ENCODE measurements at places on chromosomes 2 and 18.

- DNase-seq: no peak
Measured at GRCh38 chr2:71715241-71715750, 261.9 kb downstream of the DYSF start.

GRCh38 chr2:166081131-166081632, 46.6 kb downstream of the SCN1A start:
- DNase-seq: no peak

DNA sequence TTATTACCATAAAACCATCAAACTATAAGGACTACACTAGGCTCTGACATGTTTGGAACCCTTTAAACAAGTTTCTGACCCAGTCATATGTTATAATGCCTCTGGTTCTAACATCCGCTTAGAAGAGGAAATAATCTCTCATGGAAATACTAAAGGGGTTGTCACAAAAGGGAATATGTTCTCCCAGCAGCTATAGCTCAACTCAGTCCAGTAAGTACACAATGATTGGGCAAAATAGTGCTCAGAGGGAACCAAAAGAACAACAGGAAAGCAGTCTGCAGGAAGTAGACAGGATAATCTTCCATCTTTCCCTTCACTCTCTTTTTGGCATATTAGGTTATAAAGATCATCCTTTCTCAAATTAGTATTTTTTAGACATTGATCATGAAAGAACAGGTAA, 4.3 kb downstream of the SRBD1 start:
- no peak for DNase-seq

DNA sequence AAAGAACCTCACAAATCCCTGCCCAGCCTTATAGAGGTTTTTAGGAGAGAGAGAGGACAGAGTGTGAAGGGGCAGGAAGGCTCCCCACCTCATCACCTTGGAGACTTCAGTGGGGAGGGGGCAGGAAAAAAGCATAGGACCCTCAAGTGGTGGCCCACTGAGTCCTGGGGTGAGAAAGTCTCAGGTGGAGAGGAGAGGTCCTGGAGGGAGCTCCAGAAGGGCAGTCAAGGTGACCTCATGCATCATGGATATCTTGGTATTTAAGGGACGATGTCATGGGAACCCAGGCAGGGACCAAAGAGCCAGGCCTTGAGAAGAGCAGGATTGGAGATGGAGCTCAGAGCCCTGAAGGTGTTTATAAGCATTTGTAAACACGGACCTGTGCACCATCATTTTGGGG, 204.5 kb downstream of the SLC4A3 start:
- DNase-seq: no peak

- DNase-seq: no peak
Measured at GRCh38 chr2:26477911-26478253, at the start of gene OTOF. TSS of gene OTOF (minus strand) at chr2:26478124.

DNA sequence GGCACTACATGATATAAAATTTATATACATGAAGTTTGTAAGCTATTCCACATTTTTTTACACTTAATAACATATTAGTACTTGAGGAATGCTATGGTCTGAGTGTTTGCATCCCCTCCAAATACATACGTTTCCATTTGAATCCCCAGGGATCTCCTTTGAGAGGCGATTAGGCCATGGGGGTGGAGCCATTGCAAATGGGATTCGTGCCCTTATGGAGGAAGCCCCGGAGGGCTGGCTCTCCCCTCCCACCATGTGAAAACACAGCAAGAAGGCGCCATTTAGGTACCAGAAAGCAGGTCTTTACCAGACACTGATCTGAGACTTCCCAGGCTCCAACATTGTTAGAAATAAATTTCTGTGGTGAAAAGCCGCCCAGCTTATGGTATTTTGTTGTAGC, 20.8 kb upstream of the MBP start:
- no peak for DNase-seq

- DNase-seq: peak; percentile 41
Measured at GRCh38 chr2:1538663-1539062, 125.4 kb downstream of the TPO start.
